ENCODE measurements at places on chromosomes 2 and 18.

DNA sequence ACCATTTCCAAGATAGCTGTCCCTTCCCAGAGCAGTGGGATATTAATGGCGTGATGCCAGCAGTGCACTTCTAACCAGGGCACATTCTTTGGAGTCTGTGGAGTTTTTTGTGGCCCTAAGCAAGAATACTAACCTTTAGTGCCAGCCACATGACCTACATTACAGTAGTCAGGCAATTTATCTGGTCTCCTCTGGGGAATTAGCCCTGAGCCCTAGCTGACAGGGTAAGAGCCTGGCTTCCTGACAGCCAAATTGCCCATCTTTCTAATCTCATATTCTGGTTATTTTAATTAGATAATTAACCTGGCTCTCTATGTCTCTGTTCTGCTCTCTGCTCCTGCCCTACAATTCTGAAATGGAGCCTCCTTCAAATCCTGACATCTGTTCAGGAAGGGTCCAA is 5.2 kb downstream of the PFN4 start:
- no peak for DNase-seq

GRCh38 chr18:77191071-77191751 is 58.4 kb upstream of the GALR1 start:
- DNase-seq = no peak

- peak; percentile 69 for DNase-seq
Observed at GRCh38 chr2:61423714-61424113, 47.2 kb downstream of the USP34 start.

DNA sequence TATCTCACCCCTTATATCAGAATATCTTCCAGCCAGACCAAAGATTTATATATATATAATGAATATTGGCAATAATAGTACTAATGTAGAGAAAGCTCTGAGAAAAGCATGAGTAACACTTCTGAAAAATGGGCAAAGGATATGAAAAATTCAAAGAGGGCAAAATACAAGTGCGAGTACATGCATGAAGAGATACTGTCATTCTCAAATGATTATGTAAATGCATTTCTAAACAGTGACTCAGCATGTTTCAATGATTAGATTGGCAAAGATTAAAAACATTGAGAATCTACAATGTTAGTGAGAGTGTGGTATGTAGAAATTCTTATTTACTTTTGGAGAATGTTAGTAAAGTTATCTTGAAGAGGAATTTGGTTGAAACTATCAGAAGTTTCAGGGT is 118.3 kb upstream of the NEDD4L start:
- peak; percentile 75 for DNase-seq

GRCh38 chr2:164504253-164504652 is 117.0 kb downstream of the GRB14 start:
- peak; percentile 4 for DNase-seq

DNA sequence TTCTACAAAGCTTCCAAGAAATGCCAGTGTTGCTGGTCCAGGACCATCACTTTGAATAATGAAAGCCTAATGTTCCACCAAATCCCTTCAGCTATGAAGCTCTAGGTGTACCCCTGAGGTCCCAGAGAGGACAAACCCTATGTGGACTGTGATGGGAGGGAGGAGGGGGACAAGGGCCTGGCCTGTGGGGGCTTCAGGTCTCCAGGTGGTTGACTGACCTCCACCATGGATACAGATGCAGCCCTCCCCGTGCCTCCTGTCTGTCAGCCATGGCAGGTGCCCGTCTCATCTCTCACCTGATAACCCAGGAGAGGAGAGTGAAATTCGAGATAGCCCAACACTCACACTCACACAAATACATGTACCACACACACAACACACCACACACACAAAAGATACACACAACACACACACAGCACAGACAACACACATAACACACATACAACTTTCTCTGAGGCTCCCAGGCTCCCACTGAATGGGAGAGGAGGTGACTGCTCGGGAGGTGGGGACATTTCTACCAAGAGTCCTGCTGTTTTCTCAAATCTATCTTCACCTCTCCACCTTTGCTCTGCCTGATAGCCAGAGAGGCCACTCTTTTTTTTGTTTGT is 12.8 kb upstream of the RHOB start:
- DNase-seq = no peak

DNA sequence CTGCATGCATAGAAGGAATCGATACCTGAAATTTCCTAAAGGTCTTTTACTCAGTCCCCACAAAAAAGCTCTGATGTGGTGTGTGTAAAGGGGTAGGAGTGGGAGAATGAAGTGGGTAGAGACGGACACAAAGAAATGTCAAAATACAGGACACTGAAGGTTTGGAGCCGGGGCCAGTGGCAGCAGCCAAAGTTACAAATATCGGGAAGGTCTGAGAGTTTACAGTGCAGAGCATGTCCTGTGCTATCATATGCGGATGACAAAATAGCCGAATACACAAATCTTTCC is 89.9 kb upstream of the STON1 start:
- no peak for DNase-seq

GRCh38 chr2:61017556-61018317 is at the start of the genes PEX13 and PUS10:
PEX13 (plus strand) TSS chr2:61017720; CDS start chr2:61017760, 40 bp downstream.
PUS10 (minus strand) TSS chr2:61018255; CDS start chr2:61011890, 6,365 bp downstream.
- peak; percentile 77 for DNase-seq

- no peak for DNase-seq
Observed at GRCh38 chr18:14908541-14908940, 160.6 kb downstream of the ANKRD30B start.

DNA sequence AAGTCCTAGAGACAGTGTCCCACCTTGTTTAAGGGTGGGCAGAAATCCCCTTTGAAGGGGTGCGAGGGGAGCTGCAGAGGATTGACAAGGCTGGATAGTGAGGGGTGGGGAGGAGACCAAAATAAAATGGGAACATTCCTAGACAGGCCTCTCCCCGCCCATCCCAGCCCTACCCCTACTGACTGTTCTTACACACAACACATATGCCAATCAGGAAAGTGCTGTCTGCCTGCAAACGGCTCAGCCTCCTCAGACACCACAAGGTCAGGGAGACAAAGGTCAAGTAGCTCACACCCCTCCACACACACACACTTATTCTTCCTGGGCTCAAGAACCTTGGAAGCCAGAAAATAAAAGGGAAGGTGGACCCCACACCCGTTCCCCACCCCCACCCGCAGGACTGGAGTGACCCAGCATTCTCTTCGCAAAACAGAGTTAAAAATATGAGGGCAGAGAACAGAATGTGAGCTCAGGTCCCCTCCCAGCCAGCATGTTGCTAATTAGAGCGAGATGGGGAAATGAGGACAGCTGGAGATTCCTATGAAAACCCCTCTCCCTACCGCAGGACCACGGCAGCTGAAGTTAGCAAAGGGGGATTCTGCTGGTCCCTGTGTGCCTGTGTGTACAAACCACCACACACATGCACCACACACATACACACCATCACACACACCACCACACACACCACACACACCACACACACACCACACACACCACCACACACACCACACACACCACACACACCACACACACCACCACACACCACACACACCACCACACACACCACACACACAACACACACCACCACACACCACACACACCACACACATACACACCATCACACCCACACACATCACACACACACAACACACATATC is 197.8 kb downstream of the TNS1 start:
- no peak for DNase-seq

Measured in EH (cell line).